Right lung (tissue), 10 donors: ENCODE measurements at places on chromosomes 16 and 17. TPM values are rescaled to one million over a fixed set of nuclear protein-coding genes. Genes with fewer than 3 reads are reported as not detected.

CCDC40 gene
- polyA plus RNA-seq: 13.6 TPM

ZC3H18 gene
- polyA plus RNA-seq: 47.2 TPM

NPIPB9 gene
- 2.1 TPM for polyA plus RNA-seq

TMEM101 gene
- polyA plus RNA-seq: 41.5 TPM

DOC2B gene
- 3.6 TPM for polyA plus RNA-seq

CLEC19A gene
- polyA plus RNA-seq: not detected

HAP1 gene
- polyA plus RNA-seq: 0.49 TPM

TMEM100 gene
- polyA plus RNA-seq: 29.2 TPM

CHAD gene
- polyA plus RNA-seq: 4.9 TPM

MT1A gene
- not detected for polyA plus RNA-seq

RNFT1 gene
- 30.6 TPM for polyA plus RNA-seq

TBC1D3E gene
- not detected for polyA plus RNA-seq

TBC1D3I gene
- polyA plus RNA-seq: 0.51 TPM

PLLP gene
- 6.5 TPM for polyA plus RNA-seq

MT1M gene
- polyA plus RNA-seq: 0.83 TPM

GAST gene
- polyA plus RNA-seq: not detected

MT1H gene
- polyA plus RNA-seq: not detected

SCO1 gene
- polyA plus RNA-seq: 29.7 TPM

TMEM220 gene
- 10.5 TPM for polyA plus RNA-seq

SLC16A13 gene
- polyA plus RNA-seq: 3.7 TPM

CNEP1R1 gene
- polyA plus RNA-seq: 35.8 TPM

FOXF1 gene
- polyA plus RNA-seq: 40.8 TPM

MYH2 gene
- polyA plus RNA-seq: not detected

SLC6A2 gene
- polyA plus RNA-seq: 0.22 TPM

ZNF469 gene
- polyA plus RNA-seq: 1.6 TPM

NKD1 gene
- 47.7 TPM for polyA plus RNA-seq
